Activated CD8-positive, alpha-beta memory T cell treated with anti-CD3 and anti-CD28 coated beads, Interleukin-2, amount 10 ng/mL, durations not matched to agents 7 days and 5 days (primary cell): ENCODE measurements at places on chromosomes 11 and 22. TPM values are rescaled to one million over a fixed set of nuclear protein-coding genes. Genes with fewer than 3 reads are reported as not detected.

- DNase-seq, result peak; percentile 83
Observed at GRCh38 chr11:9535189-9535781, 38.2 kb upstream of the WEE1 start.

The FJX1 gene
- total RNA-seq, result not detected

DNA sequence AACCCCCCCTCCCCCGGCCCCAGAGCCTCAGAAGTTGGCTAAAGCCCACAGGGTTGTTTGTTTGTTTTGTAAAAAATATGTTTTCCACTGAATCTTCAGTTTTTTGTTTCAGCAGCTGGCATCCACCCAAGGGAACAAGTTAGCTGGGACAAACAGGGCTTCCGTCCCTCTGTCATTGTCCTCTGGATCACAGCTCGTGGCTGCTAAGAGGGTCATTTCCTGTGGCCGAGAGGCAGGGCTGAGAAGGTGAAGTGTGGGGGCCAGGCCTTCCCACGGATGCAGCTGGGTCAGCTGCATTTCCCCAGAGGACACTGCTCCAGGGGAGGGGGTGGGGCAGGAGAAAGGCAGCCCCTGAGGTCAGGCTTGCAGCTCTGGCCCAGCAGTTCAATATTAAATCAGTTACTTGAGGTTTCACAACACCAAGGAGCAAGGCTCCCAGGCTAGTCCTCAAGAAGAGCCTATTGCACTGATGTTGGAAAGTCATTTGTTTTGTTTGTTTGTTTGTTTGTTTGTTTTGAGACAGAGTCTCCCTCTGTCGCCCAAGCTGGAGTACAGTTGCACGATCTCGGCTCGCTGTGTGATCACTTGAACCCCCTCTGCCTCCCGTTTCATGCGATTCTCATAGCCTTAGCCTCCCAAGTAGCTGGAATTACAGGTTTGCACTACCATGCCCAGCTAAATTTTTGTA lies 34.4 kb upstream of the SMTN start:
- no peak for DNase-seq

The IL18BP gene
- 7.0 TPM for total RNA-seq

The KLHDC7B gene
- 12.0 TPM for total RNA-seq

DNA sequence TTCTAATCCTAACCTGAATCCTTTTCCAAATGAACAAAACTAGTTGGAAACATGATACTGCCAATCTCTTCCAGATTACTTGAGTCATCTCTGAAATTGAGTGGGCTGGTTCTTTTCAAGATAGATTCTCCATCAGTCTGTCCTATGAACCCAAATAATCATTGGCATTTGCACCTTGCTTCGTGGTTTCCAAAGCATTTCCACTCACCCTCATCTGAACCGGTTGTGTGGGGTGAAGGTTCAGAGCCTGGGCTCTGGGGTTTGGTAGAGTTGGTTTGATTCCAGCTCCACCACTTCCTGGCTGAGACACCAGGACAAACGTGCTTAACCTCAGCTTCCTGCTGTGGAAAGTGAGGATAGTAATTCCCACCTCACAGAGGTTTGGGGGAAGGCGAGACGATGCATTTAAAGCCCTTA lies 206.4 kb upstream of the E2F8 start:
- DNase-seq, result no peak

The PITPNM1 gene
- 124 TPM for total RNA-seq
